ENCODE measurements at places on chromosomes 5 and 9. TPM values are rescaled to one million over a fixed set of nuclear protein-coding genes. Genes with fewer than 3 reads are reported as not detected.

The ITK gene
- total RNA-seq = 0.77 TPM

The NMUR2 gene
- not detected for total RNA-seq

The DND1 gene
- not detected for total RNA-seq

The NEUROG1 gene
- total RNA-seq = not detected

The CDO1 gene
- total RNA-seq = 16.3 TPM

The QRFP gene
- not detected for total RNA-seq

The ZBTB5 gene
- 7.4 TPM for total RNA-seq

The CFAP77 gene
- 3.1 TPM for total RNA-seq

The IL6ST gene
- 211 TPM for total RNA-seq

The GDNF gene
- 0.67 TPM for total RNA-seq

The IL9 gene
- total RNA-seq = not detected

The MSX2 gene
- 2.6 TPM for total RNA-seq

The GABRA6 gene
- total RNA-seq = not detected

The FGF18 gene
- total RNA-seq = 1.3 TPM

The PCDHB12 gene
- total RNA-seq = 1.7 TPM

The BASP1 gene
- total RNA-seq = 9.2 TPM

The PRR16 gene
- 6.9 TPM for total RNA-seq

The PCDHGB1 gene
- total RNA-seq = 4.3 TPM

The IL31RA gene
- not detected for total RNA-seq

The WNK2 gene
- total RNA-seq = 217 TPM

The PCDHGC5 gene
- 2.3 TPM for total RNA-seq

The MEIKIN gene
- total RNA-seq = 0.20 TPM

The PCDHGA1 gene
- total RNA-seq = 1.8 TPM

The RECK gene
- 10.1 TPM for total RNA-seq

The DEPDC1B gene
- total RNA-seq = not detected

The POU5F2 gene
- total RNA-seq = 0.50 TPM

The ALDOB gene
- total RNA-seq = 0.40 TPM

The HINT2 gene
- 57.7 TPM for total RNA-seq

The LHX3 gene
- total RNA-seq = not detected

The GNAQ gene
- total RNA-seq = 16.4 TPM

The RNF183 gene
- total RNA-seq = not detected

The SEMA4D gene
- 26.1 TPM for total RNA-seq

The CAST gene
- 594 TPM for total RNA-seq

The KCNIP1 gene
- not detected for total RNA-seq

The SPAAR gene
- total RNA-seq = 8.0 TPM

The TSC1 gene
- total RNA-seq = 36.5 TPM

The HAVCR1 gene
- total RNA-seq = not detected

The SPARC gene
- total RNA-seq = 440 TPM

The ADRA1B gene
- 2.0 TPM for total RNA-seq

The CD74 gene
- total RNA-seq = 249 TPM

The TXNDC8 gene
- total RNA-seq = not detected

The KIAA1958 gene
- total RNA-seq = 4.4 TPM

The TPPP gene
- 15.8 TPM for total RNA-seq

The SAXO1 gene
- total RNA-seq = not detected

The GRM6 gene
- not detected for total RNA-seq

The CAAP1 gene
- 13.0 TPM for total RNA-seq

The RANBP17 gene
- total RNA-seq = 6.8 TPM

The SNX30 gene
- 4.6 TPM for total RNA-seq

The PIK3R1 gene
- 128 TPM for total RNA-seq

The PPP3R2 gene
- not detected for total RNA-seq

The SERF1A gene
- 5.9 TPM for total RNA-seq
